ENCODE measurements at places on chromosomes 1 and 21.

DNA sequence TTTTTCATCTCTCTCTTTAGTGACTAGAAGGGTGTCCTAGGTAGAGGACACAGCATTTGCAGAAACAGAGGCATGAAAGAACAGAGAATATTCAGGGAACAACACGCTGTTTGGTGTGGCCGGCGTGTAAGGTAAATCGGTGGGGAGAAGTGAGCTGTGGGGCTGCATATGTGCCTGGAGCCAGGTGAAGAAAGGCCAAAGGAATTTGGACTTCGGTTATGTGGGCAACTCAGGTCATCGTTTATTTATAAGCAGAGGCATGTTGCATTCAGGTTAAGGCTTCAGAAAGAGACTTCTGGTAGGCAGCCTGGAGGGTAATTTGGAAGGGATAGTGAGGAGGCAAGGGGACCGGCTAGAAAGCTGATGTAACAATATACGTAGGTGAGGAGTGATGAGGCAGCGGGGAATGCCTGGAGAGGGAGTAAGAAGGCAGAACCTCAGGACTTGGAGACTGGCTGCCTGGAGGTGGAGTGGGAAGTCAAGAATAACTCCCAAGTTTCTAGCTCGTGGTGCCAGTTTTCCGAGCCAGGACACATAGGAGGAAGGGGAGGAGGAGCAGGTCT is 64.1 kb upstream of the ACOT11 start:
- DNase-seq: no peak

GRCh38 chr1:61142726-61143500 is 60.6 kb downstream of the NFIA start:
- DNase-seq: no peak

DNA sequence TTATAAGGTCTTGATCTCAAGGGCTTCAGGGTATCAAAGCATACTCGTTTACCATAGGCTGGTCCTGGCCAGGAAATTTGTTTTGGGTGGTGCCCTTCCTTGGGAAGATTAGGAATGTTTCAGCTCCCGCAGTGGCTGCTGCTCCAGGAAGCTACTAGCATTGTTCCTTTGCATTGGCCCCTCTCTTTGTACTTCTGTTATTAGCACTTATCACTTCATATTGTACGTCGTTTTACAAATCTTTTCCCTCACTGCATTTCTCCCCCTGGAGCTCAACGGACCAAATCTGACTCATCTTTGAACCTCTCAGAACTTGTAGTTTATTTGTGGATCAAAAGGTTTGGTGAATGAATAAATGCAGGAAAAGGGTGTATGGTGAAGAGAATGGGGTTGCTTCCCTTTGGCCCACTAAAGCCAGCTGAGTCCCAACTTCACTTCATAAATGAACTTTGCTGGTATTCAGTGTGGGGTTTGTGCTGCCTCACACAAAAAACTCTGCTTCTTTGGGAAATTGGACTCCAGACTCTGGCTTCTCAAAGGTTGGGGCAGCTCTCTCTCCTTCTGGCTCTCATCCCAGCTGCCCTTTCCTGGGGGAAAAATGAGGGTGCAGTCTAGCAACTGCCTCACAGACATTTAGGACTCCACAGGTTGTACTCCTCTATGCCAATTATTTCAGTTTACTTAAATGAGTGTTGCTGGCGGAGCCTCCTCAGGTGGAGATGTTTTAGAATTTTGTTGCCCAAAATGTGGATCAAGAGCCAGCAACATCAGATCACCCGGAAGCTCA is 5.9 kb downstream of the GNAT2 start:
- DNase-seq: no peak

GRCh38 chr1:1796466-1796865 is 18.2 kb upstream of the NADK start:
- no peak for DNase-seq

DNA sequence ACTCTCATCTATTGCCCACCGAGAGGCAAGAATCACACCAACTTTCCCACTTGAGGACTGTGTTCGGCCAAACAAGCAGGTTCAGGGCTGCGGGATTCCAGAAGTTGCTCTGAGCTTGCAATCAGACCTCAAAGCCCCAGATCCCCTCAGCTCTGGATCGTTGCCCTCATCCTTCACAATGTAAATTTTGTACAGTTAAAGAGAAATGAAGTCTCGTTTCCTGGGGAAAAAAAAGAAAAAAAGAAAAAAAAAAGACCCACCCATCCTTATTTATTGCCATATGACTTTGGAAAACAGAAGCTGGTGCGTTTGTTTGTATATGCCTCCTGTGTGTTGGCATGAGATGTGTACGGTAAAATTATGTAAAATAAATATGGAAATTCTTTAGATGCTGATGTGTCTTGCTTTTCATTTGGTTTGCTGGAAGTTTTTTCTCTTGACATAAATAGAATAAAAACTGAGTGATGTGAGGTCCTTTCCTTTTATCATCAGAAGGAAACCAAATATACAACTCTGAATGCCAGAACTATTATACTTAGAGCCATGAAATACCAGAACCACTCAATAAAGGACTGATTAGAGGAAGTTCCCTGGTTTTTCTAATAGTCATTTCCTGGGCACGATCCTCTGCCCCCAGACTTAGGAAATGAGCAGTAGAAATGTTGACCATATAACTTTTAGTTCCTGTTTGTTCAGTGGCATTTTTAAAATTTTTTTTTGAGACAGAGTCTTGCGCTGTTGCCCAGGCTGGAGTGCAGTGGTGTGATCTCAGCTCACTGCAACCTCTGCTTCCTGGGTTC is 48.7 kb downstream of the LHX4 start:
- no peak for DNase-seq

GRCh38 chr1:93061895-93062792 is 16.9 kb upstream of the MTF2 start:
- DNase-seq: peak; percentile 38

GRCh38 chr1:245717611-245718010 is 562.8 kb downstream of the KIF26B start:
- no peak for DNase-seq

DNA sequence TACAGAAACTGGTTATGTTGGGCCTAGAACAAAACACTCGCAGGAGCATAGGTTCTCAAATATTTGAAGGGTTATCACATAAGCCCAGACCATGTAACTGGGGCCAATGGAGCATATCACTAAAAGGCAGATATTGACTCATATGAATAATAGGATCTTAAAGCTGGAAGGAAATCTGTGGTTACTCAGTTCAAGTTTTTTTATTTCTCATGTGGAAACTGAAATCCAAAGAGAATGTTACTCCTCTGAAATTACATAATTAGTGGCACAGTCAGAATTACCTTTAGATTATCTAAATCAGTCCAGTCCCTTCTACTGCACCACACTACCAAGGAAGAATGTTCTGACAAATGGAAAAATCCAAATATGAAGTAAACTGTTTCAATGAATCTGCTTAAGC is 12.0 kb downstream of the SLAMF8 start:
- no peak for DNase-seq

Measured in urothelium cell line (cell line).